ENCODE measurements at places on chromosomes 13 and 19.

DNA sequence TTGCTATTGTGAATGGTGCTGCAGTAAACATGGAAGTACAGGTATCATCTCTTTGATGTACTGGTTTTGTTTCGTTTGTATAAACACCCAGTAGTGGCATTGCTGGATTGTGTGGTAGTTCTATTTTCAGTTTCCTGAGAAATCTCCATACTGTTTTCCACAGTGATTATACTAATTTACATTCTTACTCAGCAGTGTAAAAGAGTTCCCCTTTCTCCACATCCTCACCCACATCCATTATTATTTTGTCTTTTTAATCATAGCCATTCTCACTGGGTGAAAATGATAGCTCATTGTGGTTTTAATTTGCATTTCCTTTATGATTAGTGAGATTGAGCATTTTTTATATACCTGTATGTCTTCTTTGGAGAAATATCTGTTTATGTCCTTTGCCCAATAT, 62.3 kb upstream of the PARP4 start:
- no peak for DNase-seq

DNA sequence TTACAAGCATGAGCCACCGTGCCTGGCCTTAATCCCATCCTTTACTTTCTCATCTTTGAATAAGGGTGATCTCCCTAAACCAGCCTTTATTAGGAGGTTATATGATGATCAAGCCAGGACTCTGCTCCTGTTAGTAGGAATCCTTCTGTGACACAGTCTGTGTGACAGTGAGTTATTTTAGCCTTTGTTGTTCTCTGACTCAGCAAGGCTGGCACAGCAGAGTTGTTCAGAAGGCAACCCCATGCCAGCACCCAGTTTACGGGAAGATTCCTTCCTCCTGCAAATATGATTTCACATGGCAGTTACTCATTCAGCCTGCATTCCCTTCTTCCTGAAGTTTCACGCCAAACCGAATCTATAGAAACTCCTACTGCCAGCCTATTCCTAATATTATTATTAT, 10.5 kb upstream of the MIER2 start:
- no peak for DNase-seq

DNA sequence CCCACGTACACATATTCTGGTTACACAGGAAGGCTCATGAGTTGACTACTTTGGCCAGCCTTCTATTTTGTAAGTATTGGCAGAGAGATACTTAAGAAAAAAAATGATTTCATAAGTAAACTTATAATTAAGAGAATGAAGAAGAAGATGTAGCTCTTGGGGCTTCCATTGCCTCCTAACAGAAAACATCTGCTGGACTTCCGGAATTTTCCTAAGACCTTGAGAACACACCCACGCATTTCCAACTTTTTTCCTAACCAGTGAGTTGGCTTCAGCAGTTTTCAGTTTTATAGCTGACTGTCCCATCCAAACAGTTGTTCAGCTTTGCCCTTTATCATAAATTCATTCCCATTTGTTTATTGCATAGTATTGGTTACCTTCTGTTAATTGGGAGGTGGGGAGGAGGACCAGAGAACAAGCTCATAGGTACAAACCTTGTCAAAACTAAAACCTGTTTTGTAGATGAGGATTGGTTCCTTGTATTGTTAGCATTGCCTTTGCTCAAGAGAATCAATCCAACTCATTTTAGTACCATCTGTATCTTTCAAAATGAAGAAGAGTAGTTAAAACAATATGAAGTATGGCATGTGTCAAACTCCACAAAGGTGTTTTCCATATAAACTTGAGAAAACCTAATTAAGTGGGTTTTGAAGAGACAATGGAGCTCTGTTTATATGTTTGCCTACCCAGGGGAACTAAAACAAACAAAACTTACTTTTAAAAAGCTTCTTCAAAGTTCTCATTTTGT, 93.9 kb downstream of the COL4A2 start:
- DNase-seq, result no peak

DNA sequence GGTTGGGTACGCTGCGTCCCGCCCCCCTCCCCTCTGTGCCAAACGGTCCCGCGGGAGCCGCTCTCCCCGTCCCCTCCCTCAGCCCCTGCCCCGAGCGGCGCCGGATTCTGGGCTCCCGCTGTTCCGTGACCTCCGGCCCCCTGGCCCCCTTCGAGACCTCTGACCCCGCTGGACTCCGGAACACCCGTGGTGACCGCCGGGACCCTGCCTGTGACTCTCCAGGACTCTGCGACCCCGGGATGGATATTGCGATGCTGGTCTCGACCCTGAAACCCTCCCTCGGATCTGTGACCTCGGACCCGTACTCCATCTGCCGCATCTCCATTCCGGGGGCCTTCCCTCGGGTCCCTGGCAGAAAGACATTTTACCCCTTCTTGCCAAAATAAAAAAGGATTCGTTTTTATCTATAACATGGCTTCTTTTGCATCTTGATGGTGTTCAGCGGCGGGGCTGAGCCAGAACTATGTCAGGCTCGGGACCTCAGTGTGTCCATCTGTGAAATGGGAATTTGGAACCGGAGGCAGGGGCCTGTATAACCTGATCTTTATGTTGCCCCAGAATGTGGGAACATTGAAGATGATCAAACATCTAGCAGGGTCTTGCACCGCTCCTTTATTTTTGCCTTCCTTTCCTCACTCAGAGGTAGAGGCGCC, 654 bp upstream of the MEGF8 start:
- DNase-seq, result no peak

- no peak for DNase-seq
Measured at GRCh38 chr19:5132206-5132560, 163.3 kb downstream of the KDM4B start.

DNA sequence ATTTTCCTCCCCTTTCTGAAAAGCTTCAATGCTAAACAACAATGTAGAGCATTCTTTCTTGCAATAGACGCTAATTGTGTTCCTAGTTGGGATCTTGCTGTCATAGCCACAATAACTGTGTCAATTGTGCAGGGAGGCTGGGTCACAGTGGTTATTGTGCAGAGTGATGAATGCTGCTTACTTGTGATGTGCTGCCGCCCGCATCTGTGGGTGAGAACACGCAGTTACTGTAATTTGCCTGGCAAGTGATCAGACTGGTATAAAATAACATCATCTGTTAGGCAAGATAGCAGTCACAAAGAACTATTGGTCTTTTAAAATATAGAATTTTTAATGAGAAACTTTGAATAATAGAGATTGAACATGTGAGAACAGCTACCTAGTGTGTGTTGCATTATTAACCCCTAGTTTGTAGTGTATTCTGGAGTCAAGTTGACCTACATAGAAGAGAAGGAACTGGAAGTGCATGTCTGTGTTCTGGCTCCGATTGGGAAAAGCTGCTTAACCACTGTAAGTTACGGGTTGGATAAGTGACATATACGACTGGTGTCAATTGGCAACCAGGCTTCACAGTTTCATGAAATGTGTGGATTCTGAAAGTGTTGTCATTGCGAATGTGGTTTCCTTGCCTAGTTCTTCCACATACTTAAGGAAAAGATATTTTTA, 43.6 kb downstream of the SLAIN1 start:
- no peak for DNase-seq

DNA sequence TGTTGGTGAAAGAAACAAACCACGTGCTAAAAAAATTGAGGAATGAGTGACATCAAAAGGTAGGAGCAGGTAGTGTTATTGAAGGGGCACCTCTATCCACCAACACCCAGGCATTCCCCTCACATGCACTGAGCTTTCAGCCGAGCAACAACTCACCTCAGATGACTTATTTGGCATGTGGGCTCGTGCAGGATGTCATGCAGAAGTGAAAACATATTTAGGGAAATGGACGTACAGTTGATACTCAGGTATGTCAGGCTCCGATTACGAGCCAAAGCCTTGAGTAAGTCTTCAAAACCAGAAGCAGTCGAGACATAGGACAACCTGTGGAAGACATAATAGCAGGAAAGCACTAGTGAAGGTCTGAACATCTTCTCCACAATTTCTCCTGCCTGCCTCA, 30.4 kb downstream of the NLRP11 start:
- DNase-seq, result no peak

- DNase-seq, result no peak
Measured at GRCh38 chr13:31074756-31075155, 86.9 kb downstream of the HSPH1 start.

GRCh38 chr19:44572581-44572900, 40.8 kb upstream of the IGSF23 start:
- DNase-seq, result no peak

DNA sequence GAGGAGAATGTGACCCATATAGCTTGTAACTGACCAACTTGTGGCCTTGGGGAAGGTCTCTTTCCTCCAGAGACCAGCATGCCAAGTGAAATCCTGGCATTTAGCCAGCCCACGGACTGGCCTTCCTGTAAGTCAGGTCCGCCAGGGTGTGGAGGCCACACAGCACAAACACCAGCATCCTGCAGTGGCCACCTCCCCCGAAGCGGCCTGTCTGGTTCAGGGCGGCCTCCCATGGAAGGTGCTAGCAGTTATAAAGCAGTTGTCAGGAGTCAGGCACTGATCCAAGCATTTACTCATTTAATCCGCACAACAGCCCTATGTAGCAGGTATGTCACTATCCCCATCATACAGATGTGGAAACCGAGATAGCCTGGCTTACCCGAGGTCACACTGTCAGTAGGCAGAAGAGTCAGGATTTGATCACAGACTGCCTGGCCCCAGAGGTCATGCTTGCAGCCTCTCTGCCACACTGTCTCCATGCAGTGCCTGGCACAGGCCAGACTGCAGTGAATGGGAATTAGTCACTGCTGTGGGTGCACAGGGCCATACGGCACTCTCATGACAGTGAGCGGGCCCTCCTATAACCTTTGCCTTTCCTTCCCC, 36.7 kb downstream of the CAPN12 start:
- no peak for DNase-seq

DNA sequence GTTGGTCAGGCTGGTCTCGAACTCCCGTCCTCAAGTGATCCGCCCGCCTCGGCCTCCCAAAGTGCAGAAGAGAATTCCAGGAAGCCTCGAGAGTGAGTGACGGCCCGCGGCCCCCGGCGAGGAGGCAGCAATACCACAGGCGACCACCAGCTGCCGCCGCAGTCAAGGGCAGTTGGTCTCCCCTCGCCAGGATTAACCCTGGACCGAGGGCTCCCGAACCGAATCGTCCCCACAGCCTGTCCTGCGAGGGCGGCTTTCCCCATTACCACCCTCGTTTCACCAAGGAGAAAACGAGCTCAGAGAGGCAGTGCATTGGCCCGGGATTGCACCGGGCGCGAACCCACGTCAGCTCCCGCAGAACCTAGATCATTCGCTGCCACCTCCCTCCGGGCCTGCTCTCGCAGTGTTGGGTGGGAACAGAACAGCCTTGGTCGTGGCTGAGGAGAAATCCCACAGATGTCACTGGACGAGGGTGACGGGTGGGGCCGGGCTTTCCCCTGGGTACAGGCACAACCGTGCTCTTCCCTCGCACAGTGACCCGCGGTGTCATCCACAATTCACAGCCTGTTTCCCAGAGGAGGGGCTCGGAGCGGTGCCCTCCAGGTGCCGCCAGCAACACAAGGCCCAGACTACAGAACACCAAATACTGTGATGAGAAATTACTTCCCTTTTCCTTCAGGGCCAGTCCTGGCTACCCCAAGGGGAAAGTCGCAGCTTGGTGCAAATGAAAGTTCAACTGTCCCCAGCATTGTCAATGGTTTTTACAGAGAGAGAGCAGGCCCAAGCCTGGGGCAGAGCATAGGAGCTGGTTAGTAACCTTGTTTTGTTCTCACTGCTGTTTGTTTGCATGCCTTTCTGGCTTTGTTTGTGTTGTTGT, 24.8 kb downstream of the C2CD4C start:
- DNase-seq, result no peak

- DNase-seq, result no peak
Measured at GRCh38 chr19:1616875-1617274, 11.6 kb upstream of the UQCR11 start.

GRCh38 chr19:15452111-15453047, 2.6 kb upstream of the WIZ start:
- DNase-seq, result no peak

GRCh38 chr13:22412452-22412851, 741.6 kb downstream of the FGF9 start:
- no peak for DNase-seq

DNA sequence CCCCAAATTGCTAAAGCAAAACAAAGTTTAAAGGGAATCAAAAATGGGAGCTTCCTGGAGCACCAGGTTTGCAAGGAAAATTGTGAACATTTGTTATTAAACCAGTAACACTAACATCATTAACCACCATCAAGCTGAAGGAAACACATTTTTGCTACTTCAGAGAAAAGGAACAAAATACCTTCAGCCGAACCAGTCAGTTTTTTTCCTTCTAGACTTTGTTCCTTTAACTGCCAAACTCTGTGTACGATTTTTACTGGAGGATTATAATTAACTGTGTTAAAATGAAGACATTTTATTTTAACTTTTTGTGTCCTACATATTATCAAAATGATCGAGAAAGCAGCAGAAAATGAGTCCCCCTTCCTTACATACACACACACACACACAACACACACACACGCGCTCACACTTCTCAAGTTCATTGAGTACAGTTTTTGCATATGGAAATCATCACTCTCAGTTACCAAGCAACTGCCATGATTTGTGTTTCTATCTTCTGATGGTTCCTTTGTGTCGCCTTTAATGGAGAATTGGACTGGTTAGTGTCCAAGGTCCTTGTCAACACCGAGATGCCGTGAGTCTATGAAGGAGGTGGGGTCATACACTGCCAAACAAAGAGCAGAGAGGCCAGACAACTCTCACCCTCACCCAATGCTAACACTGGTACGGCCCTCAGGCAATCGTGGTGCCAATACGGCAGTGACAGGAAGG, 9.8 kb upstream of the SERP2 start:
- no peak for DNase-seq

DNA sequence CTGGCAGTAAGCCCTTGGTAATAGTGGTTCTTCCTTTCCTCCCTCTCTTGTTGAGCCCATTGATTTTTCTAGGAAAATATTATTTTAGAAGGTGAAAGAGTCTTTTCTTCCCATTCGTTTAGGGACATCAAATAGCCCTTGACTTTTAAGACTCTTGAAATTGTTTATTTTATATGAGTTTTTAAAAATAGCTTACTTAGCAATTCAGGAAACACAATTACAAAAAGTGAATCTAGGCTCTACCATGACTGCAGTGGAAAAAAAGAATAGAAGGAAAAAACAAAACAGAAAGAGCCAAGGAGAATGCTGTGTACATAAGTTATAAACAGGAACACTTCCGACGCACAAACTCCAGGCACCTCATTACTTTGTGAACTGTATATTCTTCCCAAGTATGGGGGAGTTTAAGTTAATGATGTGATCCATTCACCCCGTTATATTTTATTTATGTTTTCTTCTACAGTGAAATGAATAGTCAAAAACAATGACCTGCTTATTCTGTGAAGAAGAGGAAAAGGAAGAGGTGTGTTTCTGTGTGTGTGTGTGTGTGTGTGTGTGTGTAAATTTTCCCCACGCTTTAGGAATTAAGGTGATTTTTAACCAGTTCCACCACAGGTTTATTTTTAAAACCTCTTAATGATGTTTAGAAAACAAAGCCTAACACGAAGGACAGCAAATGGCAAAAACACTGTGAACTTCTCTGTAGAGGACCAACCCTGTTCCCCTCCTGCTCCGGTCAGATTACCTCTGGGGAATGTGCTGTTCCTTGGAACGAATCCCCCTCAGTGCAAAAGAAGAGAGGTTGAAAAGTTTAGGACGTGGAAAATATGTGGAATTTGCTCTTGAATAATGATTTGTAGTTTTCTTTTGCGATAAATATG, 266.3 kb downstream of the KLF5 start:
- DNase-seq, result no peak

All from stimulated activated CD4-positive, alpha-beta T cell treated with anti-CD3 and anti-CD28 coated beads, Interleukin-1b, Interleukin-23, amount 100 ng/mL, for 1 hour (primary cell).